HS-5 (cell line): ENCODE measurements at places on chromosomes 1 and 21.

DNA sequence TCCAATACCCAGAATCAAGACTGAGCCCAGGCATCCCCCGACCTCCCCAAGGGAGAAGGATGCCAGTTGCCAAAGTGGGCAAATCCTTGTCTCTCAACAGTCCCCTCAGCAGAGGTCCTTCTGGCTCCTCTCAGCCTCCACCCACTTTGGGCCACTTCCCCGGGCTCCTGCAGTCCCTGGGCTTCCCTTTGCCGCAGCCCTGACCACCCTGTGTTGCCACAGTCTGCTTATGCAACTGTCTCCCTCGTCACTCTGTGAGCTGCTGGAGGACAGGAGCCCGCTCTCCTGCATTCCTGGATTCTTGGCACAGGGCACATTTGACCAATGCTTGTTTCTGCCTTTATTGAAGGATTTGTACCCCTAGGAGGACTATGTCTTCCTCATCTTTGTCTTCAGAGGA lies 2.9 kb upstream of the LRP8 start:
- DNase-seq: no peak

DNA sequence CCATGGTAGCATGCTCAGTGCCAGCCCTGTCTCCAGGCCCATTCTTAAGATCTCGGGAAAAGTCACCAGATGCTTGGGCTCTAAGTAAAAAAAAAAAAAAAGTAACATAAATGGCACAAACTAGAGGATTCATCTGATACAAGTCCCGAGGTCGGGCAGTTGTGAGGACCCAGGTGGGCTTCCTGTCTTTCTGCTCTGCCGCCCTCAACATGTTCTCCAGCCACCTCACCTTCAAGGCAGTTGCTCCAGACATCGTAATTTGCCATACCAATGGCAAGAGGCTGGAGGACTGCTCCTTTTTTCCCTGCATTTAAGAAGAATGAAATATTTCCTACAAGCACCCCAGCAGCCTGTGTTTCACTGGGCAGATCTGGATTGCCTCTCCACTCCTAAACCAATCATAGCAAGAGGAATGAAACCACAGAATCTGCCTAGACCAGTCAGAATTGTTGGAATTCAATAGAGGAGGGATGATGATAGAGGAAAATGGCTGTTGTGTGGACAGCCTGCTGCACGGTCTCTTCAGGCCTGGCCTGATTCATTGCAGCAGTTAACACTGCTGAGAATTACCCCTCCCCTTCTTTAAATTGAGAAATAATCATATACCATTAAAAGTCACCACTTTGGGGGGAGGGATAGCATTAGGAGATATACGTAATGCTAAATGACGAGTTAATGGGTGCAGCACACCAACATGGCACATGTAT lies 5.4 kb downstream of the HMGN2 start:
- DNase-seq: no peak

DNA sequence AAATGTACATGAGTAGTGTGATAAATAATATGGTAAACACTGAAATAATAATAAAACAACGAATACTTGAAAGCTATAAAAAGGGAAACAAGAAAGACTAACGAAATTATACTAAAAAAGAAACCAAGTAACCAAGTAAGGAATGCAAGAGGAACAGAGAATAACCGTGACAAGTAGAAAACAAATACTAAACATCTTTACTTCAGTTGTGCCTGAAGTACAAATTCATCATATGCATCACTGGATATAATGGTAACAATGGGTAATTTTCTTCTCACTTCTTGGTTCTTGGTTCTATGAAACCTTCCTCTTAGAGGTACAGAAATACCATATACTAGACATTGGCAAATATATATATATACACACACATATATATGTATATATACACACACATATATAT lies 1093.6 kb upstream of the B3GALT2 start:
- DNase-seq: no peak

GRCh38 chr1:220894025-220894923 lies 15.0 kb downstream of the HLX start:
- no peak for DNase-seq

GRCh38 chr21:46054451-46054881 lies 43.4 kb upstream of the COL6A2 start:
- DNase-seq: no peak

DNA sequence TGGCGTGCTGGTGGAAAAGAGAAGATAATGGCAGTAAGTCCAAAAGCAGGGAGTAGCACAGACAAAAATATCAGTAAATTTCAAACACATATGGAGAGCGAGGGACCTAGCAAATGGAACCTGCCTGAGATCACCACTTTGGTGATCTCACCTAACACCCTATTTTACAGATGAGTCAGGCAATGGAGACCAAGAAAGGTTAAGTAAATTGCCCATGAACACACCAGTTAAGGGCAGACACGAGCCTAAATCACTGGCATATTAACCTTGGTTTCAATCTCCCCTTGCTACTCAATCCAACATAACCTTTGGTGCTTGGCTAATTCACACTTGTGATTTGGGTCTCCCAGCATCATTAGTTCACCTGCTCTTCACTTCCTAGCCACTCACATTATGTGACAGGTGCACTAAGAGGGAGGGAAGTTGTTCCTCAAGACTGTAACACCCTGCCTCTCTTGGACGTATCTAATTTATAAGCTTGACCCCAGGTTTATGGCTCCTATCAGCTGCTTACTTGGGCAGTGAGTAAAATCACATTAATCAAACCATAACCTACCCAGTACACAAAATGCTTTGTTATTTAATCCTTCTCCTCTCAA lies 11.5 kb downstream of the ZNF697 start:
- DNase-seq: no peak

DNA sequence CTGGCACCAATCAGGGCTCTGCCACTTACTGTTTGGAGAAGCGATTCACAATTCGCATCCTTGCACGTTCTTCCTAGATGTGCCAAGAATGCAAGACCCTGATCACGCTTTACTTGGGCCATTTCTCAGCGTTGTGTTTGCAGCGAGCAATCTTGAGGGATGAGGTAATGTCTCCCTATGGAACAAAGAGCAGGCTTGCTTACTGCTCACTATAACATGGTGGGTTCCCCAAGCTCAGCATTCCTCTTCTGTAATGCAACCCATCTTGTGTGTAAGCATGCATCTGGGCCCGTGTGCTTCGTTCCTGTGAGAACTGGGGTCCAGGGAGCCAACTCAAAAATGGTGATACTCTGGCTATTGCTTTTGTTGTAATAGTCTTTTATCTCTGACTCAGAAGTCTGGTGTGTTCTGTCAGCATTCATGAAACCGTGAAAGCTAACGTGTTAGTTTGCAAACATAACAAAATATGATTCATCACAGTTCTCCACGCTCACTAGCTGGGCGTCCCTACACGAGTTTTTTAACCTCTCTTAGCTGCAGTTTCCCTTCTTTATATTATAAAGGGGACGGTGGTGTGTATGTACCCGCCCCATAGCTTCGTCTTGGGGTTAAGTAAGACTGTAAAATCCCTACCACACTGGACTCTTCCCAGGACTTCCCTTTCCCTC lies 33.3 kb downstream of the DNTTIP2 start:
- peak; percentile 74 for DNase-seq

GRCh38 chr1:248140846-248141245 lies 4.1 kb upstream of the OR2M5 start:
- DNase-seq: no peak

GRCh38 chr1:211331011-211331709 lies 4.5 kb downstream of the TRAF5 start:
- peak; percentile 25 for DNase-seq

- peak; percentile 90 for DNase-seq
Measured at GRCh38 chr1:119279456-119280381, 88.9 kb upstream of the HAO2 start.

GRCh38 chr1:55194851-55195250 lies 20.3 kb downstream of the USP24 start:
- DNase-seq: no peak

DNA sequence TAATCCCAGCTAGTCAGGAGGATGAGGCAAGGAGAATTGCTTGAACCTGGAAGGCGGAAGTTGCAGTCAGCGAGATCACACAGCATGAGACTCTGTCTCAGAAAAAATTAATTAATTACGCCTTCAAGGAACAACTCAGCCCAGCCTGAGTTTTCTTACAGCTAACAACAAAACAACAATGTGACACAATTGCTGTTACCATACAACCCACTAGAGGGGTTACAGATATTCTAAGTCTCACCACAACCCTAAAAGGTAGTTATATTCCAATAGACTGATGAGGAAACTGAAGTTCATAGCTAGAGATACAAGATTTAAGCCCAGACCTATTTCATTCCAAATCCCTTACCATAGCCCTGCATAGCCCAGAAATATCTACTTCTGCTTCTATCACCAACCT lies 2.9 kb upstream of the LRRC8C start:
- DNase-seq: no peak

- DNase-seq: no peak
Measured at GRCh38 chr1:180912801-180913565, at the start of gene KIAA1614. KIAA1614 (plus strand) TSS chr1:180912897; CDS start chr1:180913244, 347 bp downstream.

DNA sequence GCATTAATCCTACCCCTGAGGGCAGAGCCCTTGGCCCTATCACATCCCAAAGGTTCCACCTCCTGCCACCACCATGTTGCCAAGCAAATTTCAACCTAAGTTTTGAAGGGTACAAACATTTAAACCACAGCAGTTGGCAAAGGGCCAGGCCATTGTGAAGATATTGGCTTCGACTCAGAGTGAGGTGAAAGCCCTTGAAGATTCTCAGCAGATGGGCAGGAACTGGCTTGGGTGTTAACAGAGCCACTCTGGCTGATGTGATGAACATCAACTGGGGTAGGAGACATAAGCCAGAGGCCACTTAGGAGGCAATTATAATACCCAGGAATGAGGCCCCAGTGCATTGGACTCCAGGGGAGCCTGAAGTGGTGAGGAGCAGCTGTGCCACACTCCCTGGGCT lies 207.7 kb upstream of the KAZN start:
- DNase-seq: no peak

DNA sequence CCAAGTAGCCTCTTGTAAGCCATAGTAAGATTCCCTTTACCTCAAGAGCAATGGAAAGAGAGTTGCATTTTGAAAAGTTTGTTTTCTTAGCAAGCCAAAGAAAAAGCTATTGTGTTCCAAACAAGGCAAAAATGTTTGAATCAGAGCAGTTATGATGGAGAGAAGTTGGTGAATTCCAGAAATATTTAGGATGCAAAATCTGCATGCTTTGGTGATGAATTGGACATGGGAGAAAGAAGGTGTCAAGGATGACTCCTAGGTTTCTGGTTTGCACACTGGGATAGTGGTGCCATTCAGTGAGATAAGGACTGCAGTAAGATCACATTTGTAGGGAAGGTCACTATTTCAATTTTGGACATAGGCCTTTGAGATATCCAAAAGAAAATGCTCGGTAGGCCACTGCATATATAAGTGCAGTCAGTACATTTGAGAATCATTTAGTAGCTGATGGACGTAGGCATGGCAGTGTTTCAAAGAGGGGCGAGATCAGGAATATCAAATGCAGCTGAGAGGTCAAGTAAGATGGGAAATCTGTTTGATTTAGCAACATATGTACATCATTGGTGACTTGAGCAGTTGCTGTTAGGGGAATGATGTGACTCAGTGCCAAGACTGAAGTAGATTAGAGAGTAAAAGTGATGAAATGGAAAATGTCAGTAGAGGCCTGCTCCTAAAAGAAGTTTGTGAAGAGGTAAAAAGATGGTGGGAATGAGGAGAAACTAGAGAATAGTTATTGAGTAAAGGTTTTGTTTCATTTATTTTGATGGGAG lies 33.9 kb upstream of the GPR25 start:
- peak; percentile 74 for DNase-seq

- DNase-seq: no peak
Measured at GRCh38 chr21:29586696-29587095, 288.0 kb downstream of the BACH1 start.

GRCh38 chr1:114338191-114338890 lies 172.7 kb downstream of the TRIM33 start:
- DNase-seq: no peak

DNA sequence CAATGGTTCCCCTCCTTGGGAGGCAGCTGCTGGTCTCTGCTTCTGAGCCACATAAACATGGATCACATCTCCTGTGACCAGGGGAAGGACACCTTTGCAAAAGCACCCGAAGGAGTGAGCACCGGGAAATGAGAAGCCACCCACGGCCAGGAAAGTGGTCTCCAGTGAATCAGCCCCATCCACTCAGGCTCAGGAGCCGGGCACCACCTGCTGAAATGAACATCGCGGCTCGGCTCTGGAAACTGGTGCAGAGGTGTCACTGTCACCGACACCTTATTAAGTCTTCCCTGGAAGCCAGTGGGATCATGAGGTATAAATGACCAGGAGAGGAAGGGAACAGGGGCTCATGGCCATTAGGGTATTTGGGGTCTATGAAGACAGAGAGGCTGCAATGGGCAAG lies 207.2 kb upstream of the C1orf174 start:
- DNase-seq: no peak

DNA sequence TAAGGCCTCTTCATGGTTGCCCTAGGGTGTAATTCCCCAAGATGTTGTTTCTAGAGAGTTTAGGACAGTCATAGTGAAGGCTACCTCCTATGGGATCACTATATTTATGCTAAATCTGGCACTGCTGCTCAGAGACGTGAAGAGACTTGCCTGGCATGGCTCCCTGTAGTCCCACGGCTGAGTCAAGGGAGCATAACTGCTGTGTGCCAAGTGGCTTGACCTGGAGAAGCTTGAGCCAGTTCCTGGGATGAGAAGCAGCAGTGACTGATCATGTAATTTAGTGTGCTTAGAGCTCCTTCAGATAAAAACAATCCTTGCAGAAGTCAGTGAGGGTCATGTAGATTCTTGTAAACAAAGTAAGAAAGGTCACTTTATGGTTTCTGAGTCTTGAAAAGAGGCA lies 68.9 kb upstream of the TSPAN2 start:
- no peak for DNase-seq

GRCh38 chr1:93164816-93165215 lies 15.4 kb downstream of the TMED5 start:
- DNase-seq: no peak

DNA sequence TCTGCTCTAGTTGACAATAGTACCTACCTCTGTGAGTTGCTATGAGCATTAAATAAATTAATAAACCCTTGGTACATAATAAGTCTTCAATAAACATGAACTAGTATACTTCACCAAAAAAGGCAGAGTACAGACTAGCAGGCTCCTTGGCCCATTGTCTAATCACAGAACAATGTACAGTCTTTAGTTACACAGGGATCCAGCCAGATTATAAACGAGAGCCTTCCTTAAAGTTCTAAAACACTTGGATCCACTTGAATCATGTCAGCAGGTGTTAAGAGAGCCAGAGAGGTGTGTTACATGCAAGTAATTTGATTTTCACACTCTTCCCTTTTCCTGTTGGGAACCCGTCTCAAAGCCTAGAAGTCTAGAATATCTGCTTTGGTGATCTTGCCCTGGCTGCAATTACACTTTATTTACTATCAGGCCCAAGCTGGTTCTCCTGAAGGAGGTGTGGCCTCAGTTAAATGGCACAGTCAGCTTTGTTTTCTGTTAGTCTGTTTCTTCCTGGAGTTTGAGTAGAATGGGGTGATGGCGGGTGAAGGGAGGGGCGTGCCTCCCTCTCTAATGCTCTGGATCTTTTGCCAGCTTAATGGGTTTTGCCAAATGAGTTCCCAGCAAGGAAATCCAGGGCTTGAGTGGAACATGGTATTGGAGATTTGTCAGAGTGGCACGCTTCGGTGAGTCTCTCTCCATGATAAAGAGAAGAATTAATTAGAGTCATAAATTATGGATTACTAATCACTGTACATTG lies 570.9 kb upstream of the CAMK1G start:
- DNase-seq: no peak

GRCh38 chr1:24151175-24151533 lies 8.2 kb upstream of the IL22RA1 start:
- no peak for DNase-seq
